ENCODE measurements at places on chromosomes 4 and X. TPM values are rescaled to one million over a fixed set of nuclear protein-coding genes. Genes with fewer than 3 reads are reported as not detected.

- DNase-seq: no peak
Observed at GRCh38 chr4:153409924-153410501, 56.1 kb upstream of the TMEM131L start.

GRCh38 chr4:53514509-53514908 is 76.8 kb downstream of the LNX1 start:
- no peak for DNase-seq

Gene TRIM75
- not detected for total RNA-seq

DNA sequence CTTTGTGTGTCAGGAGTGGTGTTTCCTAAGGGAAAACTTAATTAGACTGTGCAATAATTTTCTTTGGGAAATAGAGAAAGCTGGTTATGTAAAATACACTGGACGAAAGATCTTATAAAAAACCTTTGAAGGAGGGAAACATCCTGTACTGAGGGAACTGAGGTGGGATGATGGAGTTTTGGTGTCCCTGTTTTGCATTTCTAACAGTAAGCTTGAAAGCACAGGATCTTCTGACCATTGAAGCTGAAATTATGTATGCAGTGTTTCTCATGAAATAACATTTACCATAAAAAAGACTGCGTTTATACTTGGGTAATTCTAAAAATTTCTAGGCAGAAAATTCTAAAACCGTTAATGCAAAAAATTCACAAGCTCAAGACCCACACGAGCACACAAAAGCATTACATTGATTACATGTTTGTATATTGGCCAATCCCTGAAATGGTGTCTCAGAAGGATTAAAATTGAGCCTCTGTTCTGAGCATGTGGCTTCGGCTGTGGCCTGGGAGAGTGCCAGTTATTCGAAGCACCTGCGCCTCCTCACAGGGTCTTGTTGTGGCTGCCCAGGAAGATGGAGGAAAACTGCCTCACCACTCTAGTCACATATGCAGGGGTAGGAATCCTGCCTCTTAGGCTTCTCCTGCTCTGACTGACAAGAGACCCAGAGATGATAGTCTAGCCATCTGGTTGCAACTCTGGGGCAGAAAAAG is 49.5 kb downstream of the JADE3 start:
- DNase-seq: no peak

DNA sequence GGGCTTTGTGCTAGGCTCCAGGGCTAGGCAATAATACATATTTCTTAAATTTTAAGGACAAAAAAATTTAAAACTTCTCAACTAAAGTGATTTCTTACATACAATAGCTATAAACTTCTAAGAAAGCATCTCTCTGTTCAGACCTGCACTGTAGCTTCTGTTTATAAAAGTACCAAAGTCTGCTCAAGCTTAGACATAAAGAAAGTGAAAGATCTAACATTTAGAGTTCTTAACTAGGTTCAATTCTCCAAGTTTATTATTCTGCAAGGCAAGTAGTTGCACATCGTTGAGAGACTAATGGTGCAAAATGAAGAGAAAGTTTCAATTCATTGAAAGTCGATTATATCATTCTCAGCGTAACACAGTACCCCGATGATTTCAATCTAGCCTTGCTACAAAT is 857.4 kb upstream of the HTR2C start:
- DNase-seq: no peak

- DNase-seq: no peak
Observed at GRCh38 chr4:2368746-2369437, 49.6 kb downstream of the ZFYVE28 start.

Measured in tibial nerve (tissue), 4 donors.